GM23248 (cell line): ENCODE measurements at places on chromosomes 7 and 10.

- peaks cover 40% of the 10 kb centered on the region for H3K4me1 ChIP-seq
- H3K27ac ChIP-seq, result no peak overlapping the region
- no peaks in the 10 kb centered on the region for H3K27me3 ChIP-seq
- H3K4me3 ChIP-seq, result no peak overlapping the region
Observed at GRCh38 chr10:3898821-3899220, 113.8 kb upstream of the KLF6 start.

- no peaks in the 10 kb centered on the region for H3K36me3 ChIP-seq
- no peak overlapping the region for H3K4me3 ChIP-seq
- no peaks in the 10 kb centered on the region for H3K4me1 ChIP-seq
- H3K27ac ChIP-seq, result no peak overlapping the region
Observed at GRCh38 chr7:158479021-158479663, 108.5 kb downstream of the PTPRN2 start.

- DNase-seq, result peak; percentile 49
- no peaks in the 10 kb centered on the region for H3K36me3 ChIP-seq
- H3K27ac ChIP-seq, result no peak overlapping the region
- H3K4me3 ChIP-seq, result no peak overlapping the region
- 0 out of 2 replicates have a peak, but pooled peaks cover 4% of the 10 kb centered on the region for H3K27me3 ChIP-seq
- H3K4me1 ChIP-seq, result 0 out of 2 replicates have a peak, but pooled peaks cover 3% of the 10 kb centered on the region
Observed at GRCh38 chr10:93745408-93746065, 12.2 kb upstream of the LGI1 start.

- peak overlapping the region; percentile 36; the same call in 1 of the 2 replicates for H3K27ac ChIP-seq
- no peak overlapping the region for H3K4me3 ChIP-seq
- peaks cover 17% of the 10 kb centered on the region for H3K4me1 ChIP-seq
Observed at GRCh38 chr10:19498393-19499290, 317.6 kb upstream of the PLXDC2 start.

DNA sequence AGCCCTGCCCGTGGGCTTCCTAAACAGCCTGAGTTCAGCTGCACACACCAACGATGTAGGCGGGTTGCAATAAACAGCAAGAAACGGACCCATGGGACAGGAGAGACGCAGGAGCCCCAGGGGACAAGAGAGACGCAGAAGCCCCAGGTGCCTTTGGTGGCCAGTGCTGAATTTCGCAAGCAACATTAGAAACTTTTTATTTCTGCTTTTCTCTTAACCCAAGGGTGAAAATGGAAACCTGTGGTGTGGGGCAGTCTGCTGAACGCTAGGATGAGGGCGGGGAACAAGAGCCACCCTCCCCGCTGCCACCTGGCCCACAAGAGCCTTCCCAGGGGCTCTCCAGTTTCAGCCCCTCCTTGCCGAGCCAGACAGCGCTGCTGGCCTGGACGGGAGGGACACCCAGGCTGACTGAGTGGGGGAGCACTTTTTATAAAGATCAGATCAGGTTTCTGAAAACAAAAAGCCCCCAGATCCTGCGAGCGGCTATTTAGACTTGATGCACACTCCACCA is 20.0 kb upstream of the GPR146 start:
- H3K4me3 ChIP-seq, result no peak overlapping the region
- DNase-seq, result no peak
- no peaks in the 10 kb centered on the region for H3K27me3 ChIP-seq

GRCh38 chr7:151013733-151014497 is 10.4 kb downstream of the ATG9B start:
- H3K27me3 ChIP-seq, result no peaks in the 10 kb centered on the region
- H3K36me3 ChIP-seq, result no peaks in the 10 kb centered on the region
- H3K4me3 ChIP-seq, result peak overlapping the region; percentile 61
- H3K27ac ChIP-seq, result no peak overlapping the region

- H3K4me1 ChIP-seq, result no peaks in the 10 kb centered on the region
- peak; percentile 64 for DNase-seq
- no peak overlapping the region for H3K27ac ChIP-seq
Observed at GRCh38 chr7:129271500-129272355, 46.9 kb downstream of the AHCYL2 start.

GRCh38 chr7:73556208-73557107 is 1.0 kb downstream of the BCL7B start:
- H3K36me3 ChIP-seq, result peaks cover 8% of the 10 kb centered on the region
- peak overlapping the region; percentile 97 for H3K27ac ChIP-seq
- peak; percentile 30 for DNase-seq
- peak overlapping the region; percentile 93 for H3K4me3 ChIP-seq
- no peaks in the 10 kb centered on the region for H3K27me3 ChIP-seq

DNA sequence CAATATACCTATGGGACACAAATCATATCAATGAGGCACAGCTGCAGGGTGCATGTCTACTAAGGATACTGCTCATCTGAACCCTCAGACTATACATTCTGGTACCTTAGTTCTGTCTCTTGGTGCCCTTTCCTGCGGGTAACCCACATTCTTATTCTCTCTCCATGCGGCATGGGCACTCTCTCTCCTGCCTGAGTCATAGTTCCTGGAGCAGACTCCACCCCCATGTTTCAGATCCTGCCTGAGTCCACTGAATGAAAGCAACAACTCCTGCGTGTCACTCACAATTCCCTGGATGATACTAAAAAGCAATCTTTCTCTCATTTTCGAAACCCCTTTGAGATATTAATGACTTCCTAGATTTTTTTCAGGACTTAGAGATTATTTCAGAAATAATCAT is 653.1 kb upstream of the C7orf33 start:
- H3K27me3 ChIP-seq, result no peaks in the 10 kb centered on the region
- H3K4me1 ChIP-seq, result no peaks in the 10 kb centered on the region
- H3K4me3 ChIP-seq, result no peak overlapping the region

- H3K4me3 ChIP-seq, result no peak overlapping the region
- H3K27me3 ChIP-seq, result no peaks in the 10 kb centered on the region
- H3K4me1 ChIP-seq, result no peaks in the 10 kb centered on the region
Observed at GRCh38 chr10:24929056-24929544, 23.3 kb downstream of the PRTFDC1 start.

GRCh38 chr7:128084896-128085608 is 53.8 kb upstream of the LRRC4 start:
- H3K36me3 ChIP-seq, result no peaks in the 10 kb centered on the region; the same call in 1 of the 2 replicates
- no peaks in the 10 kb centered on the region for H3K27me3 ChIP-seq
- no peak overlapping the region for H3K4me3 ChIP-seq
- no peak for DNase-seq
- H3K4me1 ChIP-seq, result no peaks in the 10 kb centered on the region

GRCh38 chr10:21130108-21130507 is 233.0 kb upstream of the NEBL start:
- no peak overlapping the region for H3K4me3 ChIP-seq
- no peaks in the 10 kb centered on the region for H3K4me1 ChIP-seq
- no peak overlapping the region for H3K27ac ChIP-seq
- no peaks in the 10 kb centered on the region for H3K27me3 ChIP-seq
- no peak for DNase-seq

- H3K4me3 ChIP-seq, result no peak overlapping the region
- H3K27me3 ChIP-seq, result 0 out of 2 replicates have a peak, but pooled peaks cover 3% of the 10 kb centered on the region
- no peak overlapping the region for H3K27ac ChIP-seq
Observed at GRCh38 chr10:86419101-86419500, 52.5 kb upstream of the GRID1 start.

DNA sequence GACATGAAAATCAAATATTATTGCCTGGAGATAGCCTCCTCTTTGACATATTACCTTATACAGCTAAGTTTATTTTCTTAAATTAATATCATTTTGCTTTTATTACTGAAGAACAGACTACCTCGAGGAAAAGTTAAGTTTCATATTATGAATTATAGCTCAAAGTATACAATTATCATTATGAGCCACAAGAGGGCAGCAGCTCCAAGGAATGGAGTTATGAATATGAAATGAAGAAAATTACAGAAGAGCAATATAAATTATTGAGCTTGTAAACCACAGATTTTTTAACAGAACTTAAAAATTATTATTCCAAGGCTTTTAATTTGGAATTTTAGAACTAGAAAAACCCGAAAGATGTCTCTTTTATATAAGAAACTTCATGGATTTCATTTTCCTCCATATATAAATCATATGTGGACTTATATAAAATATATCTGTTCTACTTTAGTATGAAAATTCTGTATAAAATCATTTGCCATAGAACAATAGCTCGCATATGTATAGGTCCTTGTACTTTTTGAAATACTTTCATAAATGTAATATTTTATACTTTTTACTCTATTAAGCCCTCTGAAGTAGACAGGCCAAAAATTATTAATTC is 40.1 kb downstream of the IQUB start:
- no peak overlapping the region for H3K27ac ChIP-seq
- H3K4me3 ChIP-seq, result no peak overlapping the region
- no peaks in the 10 kb centered on the region for H3K27me3 ChIP-seq
- DNase-seq, result peak; percentile 51
- no peaks in the 10 kb centered on the region for H3K4me1 ChIP-seq
- no peaks in the 10 kb centered on the region for H3K36me3 ChIP-seq

DNA sequence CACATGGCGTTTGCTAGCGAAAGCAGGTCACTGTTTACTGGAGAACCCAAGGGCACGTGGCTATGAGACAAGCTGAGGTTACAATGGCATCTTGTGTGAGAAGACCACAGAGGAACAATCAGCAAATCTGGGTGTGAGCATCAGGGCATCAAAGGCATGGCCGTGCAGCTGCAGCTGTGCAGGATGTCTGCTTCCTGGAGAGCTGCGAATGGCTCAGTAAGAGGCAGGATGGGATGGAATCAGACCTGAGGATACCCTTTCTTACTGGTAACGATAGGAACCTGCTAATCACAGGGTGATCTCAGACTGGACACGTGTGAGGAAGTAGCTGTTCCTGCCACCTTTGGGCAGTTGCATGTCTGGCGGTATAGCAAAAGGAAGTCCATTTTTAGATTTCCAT is 119.5 kb downstream of the RNF216 start:
- H3K4me3 ChIP-seq, result no peak overlapping the region
- no peak for DNase-seq

- no peaks in the 10 kb centered on the region for H3K36me3 ChIP-seq
- H3K4me3 ChIP-seq, result no peak overlapping the region
- no peak overlapping the region for H3K27ac ChIP-seq
- H3K4me1 ChIP-seq, result peaks cover 10% of the 10 kb centered on the region
Observed at GRCh38 chr10:47035819-47036337, 124.7 kb downstream of the PTPN20 start.

- no peak overlapping the region for H3K27ac ChIP-seq
- H3K36me3 ChIP-seq, result no peaks in the 10 kb centered on the region
- H3K4me1 ChIP-seq, result no peaks in the 10 kb centered on the region
- no peaks in the 10 kb centered on the region for H3K27me3 ChIP-seq
- H3K4me3 ChIP-seq, result no peak overlapping the region
Observed at GRCh38 chr10:70319824-70320223, 36.0 kb upstream of the NPFFR1 start.

- no peaks in the 10 kb centered on the region for H3K36me3 ChIP-seq
- no peaks in the 10 kb centered on the region for H3K4me1 ChIP-seq
- DNase-seq, result no peak
- H3K27ac ChIP-seq, result no peak overlapping the region
- no peaks in the 10 kb centered on the region for H3K27me3 ChIP-seq
- H3K4me3 ChIP-seq, result no peak overlapping the region
Observed at GRCh38 chr7:999941-1000935, 17.3 kb downstream of the CYP2W1 start.

- DNase-seq, result no peak
- no peak overlapping the region for H3K4me3 ChIP-seq
- no peak overlapping the region for H3K27ac ChIP-seq
- no peaks in the 10 kb centered on the region for H3K36me3 ChIP-seq
Observed at GRCh38 chr10:45373003-45373575, 927 bp upstream of the ALOX5 start.

DNA sequence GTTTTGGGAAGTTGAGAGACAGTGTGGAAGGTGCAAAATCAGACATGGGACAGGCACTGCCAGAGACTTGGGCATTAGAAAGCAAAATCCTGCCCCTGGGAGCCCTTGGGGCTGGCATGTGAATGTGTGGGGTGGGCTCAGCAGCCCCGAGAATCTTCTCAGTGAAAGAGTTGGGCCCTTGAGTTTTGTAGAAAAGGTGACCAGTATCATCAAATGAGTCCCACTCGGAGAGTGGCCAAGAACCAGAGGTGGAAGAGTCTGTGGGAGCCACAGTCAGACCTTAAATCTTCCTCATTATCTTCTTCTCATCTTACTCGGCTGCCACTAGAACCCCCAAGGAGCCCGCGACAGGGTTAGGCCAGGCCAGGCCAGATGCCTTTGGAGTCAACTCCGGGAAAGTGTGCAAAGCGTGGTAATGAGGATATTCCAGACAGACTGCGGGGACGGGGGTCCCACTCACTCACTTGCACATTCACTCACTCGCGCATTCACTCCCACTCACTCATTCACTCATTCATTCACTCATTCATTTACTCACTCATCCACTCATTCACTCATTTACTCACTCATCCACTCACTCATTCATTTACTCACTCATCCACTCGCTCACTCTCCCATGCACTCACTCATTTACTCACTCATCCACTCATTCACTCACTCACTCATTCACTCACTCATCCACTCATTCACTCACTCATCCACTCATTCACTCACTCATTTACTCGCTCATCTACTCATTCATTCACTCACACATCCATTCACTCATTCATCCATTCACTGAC is 74.9 kb downstream of the CARD11 start:
- no peak overlapping the region for H3K27ac ChIP-seq
- no peaks in the 10 kb centered on the region for H3K27me3 ChIP-seq
- no peak for DNase-seq

- H3K36me3 ChIP-seq, result no peaks in the 10 kb centered on the region
- no peak overlapping the region for H3K27ac ChIP-seq
- DNase-seq, result no peak
- no peak overlapping the region for H3K4me3 ChIP-seq
- no peaks in the 10 kb centered on the region for H3K4me1 ChIP-seq
Observed at GRCh38 chr10:72379776-72380175, 25.1 kb upstream of the DNAJB12 start.

- H3K36me3 ChIP-seq, result no peaks in the 10 kb centered on the region
- no peaks in the 10 kb centered on the region for H3K4me1 ChIP-seq
- DNase-seq, result no peak
- no peak overlapping the region for H3K4me3 ChIP-seq
Observed at GRCh38 chr10:100725869-100726426, 19.4 kb upstream of the PAX2 start.

DNA sequence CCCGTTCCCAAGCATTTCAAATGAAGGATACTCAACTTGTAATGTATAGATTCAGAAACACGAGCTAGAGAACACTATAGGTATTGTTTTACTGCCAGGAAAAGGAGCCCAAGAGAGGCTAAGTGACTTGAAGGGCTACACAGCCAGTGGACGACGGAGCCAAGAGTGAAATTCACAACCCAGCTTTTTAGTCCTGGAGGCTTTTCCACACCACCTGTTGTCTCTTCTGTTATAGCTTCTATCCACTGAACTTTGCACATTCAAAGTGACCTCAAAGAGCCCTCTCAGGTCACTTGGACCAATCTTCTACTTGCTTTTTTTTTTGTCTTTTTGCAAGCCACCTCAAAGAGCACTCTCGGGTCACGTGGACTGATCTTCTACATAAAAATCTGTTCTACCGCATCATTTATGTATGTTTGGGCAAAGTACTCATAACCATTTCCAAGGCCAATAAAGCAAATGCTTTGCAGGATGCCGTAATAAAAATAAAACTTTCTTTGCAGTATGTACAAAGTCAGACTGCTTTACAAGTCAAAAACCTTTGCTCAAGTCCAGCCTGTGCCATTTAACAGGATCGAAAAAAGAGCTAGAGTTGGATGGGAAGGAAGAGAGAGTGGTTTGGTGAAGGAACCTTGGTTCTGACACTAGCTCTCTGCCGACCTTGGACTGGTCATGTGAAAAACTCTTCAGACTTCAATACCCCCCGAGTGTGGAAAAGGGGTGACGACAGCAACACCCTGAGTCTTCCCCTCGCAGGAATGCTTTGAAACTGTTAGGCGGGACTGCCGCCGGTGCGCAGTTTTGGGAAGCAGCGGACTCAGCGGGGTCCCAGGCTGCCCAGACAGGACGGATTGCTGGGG is 821 bp downstream of the SLC35B4 start:
- DNase-seq, result peak; percentile 67
- H3K27ac ChIP-seq, result peak overlapping the region; percentile 48
- peaks cover 22% of the 10 kb centered on the region for H3K4me1 ChIP-seq
- H3K36me3 ChIP-seq, result no peaks in the 10 kb centered on the region
- no peaks in the 10 kb centered on the region for H3K27me3 ChIP-seq
- H3K4me3 ChIP-seq, result peak overlapping the region; percentile 76
